ENCODE measurements at places on chromosomes 1 and 21.

DNA sequence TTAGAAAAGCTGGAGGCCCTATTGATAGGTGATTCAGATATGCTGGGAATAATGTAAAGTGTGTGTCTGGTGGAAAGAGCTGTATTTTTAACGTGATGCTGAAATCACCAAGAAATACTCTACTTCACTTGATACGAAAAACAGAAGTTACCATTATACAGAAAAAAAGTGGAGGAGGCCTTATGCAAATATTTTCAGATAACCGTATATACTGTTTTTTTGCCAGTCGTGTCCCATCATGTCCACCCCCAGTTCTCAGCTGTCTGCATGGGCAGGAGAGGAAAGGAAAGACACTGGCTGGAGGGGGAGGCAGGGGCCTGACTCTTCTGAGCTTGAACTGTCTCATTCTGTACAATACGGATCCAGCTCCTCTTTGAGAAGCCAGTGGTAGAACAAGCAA, 51.1 kb downstream of the KCNJ6 start:
- DNase-seq = no peak

DNA sequence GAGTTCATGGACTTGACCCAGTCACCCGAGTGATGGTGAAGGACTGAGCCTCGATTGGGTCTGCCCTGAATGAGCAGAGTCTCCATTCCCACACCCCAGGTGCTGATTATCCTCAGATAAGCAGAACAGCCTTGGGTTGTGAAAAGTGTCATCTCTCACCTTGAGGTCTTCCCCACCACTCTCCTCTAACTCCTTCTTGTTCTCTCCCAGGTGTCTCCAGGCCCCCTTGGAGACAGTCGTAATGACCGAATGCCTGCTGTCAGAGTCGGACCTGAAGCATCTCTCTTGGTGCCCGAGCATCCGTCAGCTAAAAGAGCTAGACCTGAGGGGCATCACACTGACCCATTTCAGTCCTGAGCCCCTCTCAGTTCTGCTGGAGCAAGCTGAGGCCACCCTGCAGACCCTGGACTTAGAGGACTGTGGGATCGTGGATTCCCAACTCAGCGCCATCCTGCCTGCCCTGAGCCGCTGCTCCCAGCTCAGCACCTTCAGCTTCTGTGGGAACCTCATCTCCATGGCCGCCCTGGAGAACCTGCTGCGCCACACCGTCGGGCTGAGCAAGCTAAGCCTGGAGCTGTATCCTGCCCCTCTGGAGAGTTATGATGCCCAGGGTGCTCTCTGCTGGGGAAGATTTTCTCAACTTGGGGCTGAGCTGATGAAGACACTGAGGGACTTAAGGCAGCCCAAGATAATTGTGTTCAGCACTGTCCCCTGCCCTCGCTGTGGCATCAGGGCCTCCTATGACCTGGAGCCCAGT, 3.4 kb downstream of the PRAMEF12 start:
- no peak for DNase-seq

DNA sequence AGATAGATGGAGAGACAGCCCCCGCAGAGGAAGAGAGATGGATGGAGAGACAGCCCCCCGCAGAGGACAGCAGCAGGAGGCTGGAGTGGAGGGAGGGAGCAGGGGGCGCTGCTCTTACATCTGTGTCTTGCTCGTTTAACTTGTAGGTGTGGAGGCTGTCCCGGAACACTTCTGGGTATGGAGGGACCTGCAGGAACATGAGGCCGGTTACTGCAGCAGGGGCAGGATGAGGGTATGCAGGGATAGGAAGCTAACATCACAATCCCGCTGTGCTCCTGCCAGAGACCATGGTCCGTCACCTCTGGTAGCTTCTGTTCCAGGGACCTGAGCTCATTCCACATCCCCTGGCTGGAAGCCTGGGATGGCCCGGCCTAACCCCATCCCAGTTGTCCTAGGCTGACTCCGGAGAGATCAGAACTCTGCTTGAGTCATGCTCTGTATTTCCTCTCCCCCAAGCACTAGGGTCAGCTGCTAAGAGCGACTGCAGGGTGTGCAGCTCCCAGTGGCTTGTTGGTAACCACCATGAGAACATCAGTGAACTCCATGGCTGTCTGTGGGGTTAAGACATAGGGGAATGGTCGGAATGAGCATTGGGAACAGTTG, 36.7 kb upstream of the GOLT1A start:
- no peak for DNase-seq

- no peak for DNase-seq
These were observed 11.3 kb downstream of the HJV start for GRCh38 chr1:146010126-146010738.

- DNase-seq = no peak
These were observed 31.0 kb downstream of the KRTAP24-1 start for GRCh38 chr21:30251781-30252180.

GRCh38 chr1:17016317-17016661, 4.6 kb upstream of the ATP13A2 start:
- no peak for DNase-seq

GRCh38 chr1:221851336-221851735, 109.4 kb upstream of the DUSP10 start:
- no peak for DNase-seq

GRCh38 chr1:218775501-218776021, 398.1 kb upstream of the LYPLAL1 start:
- DNase-seq = no peak

DNA sequence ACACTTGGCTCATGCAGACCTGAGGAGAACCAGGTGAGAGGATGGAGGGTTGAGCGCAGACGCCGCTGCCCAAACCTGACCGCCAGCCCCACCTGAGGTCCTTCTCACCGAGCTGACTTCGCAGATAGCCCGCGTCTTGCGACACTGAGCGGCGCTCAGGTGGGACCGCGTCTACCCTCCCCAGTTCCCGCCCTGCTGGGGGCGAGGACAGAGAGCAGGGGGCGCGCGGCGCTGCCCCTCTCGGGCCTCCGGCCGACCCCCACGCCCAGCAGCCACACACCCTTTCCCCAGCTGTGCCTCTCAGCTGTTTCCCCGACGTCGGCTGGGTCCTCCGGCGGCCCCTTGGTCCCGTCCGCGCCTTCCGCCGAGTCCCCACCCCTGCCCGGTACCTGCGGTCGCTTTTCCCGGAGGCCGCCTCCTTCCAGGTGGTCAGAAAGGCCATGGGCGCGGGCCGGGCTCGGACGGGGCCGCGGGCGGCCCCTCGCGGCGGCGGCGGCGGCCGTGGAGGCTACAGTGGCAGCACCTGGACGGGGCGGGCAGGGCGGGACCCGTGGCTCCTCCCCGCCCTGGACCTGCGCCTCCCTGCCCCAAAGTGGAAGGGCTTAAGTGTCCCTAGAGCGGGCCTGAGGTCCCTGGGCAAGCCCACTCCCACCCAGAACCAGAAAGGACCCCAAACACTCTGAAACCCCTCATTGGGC, 14.4 kb upstream of the TTC39A start:
- no peak for DNase-seq

DNA sequence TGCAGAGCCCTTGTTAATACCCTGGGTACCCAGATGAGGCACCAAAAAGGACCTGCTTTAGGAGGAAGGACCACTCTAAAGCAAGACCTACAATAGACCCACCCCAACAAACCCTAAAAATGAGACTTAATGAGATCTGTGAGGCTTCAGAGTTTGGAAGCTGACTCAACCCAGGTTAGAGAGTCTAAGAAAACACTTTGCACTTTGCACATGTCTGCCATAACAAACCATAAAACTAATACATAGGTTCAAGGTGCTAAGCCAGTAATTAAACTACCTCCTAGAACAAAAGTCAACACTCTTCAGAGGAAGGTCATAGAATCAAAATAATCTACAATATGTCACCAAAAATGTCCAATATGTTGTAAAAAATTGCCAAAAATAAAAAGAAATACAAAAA, 124.7 kb upstream of the C1orf21 start:
- no peak for DNase-seq

DNA sequence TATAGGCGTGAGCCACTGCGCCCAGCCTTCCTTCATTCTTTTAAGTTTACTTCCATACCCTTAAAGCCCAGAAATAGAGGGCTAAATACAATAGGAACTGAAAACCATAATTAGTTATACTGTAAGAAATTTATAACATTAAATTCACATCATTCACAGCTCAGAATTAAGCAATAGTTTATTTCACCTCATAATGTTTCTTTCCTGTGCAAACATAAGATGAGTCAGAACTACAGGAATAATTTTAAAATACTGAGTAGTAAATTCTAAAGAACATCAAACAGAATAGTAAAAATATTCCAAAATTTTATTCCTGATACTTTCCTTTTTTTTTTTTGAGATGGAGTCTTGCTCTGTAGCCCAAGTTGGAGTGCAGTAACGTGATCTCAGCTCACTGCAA, 24.1 kb downstream of the POGZ start:
- no peak for DNase-seq

DNA sequence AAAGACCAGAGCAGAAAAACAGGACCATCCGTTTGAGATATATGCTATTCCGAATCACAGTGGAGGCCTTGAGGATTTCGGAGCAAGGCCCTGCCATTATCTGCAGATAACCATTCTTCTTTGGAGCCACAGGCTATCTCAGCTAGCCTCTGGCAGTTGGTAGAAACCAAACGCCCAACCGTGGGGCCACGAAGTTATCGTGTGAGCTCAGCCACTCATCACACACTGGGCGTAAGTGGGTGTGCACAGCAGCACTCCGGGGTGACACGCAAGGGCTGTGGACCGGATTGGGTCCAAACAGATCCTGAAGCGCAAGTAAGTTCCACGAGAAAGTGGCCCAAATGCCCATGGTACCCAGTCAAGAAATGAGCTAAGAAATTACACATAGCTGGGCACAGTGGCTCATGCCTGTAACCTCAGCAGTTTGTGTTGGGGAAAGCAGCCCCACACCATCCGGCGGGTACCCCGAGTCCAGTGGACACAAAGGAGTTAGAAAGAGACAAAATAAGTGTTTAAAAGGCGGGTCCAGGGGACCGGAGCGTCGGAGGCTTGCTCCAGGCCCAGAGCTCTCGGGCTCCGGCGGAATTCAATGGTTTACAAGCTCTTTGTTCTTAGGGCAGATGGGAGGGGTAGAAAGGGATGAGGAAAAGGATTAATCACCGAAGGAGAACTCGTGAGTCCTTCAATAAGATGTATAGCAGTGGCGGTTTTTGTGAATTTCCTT, 130.6 kb downstream of the LIPI start:
- DNase-seq = no peak

GRCh38 chr1:198630863-198631262, 8.0 kb upstream of the PTPRC start:
- no peak for DNase-seq

- no peak for DNase-seq
These were observed 664.4 kb downstream of the MATN1 start for GRCh38 chr1:30058970-30059369.

Measured in CD4-positive, alpha-beta T cell treated with Interleukin-1 beta for 1 hour (primary cell).